GF-D8 (cell line): ENCODE measurements at places on chromosomes 1 and 21.

- DNase-seq: no peak
Measured at GRCh38 chr1:1179346-1179982, 5.8 kb downstream of the TTLL10 start.

DNA sequence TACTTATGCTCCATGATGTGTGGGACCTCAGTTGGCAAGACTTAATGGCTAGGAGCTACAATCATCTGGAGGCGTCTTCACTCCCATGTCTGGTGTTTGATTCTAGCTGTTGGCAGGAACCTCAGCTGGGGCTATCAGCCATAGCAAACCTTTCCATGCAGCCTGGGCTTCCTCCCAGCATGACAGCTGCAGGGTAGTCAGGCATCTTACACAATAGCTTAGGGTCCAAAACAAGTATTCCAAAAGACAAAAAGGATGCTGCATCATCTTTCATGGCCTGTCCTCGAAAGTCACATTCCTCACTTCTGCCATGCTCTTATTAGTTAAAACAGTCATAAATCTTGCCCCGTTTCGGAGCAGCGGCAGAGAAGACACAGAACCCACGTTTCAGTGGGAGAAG lies 90.9 kb downstream of the LRRC8C start:
- DNase-seq: no peak

- DNase-seq: no peak
Measured at GRCh38 chr1:243831463-243831862, 18.6 kb downstream of the AKT3 start.

GRCh38 chr1:57887964-57888491 lies 464.2 kb upstream of the DAB1 start:
- DNase-seq: no peak

- peak; percentile 11 for DNase-seq
Measured at GRCh38 chr1:227934476-227935313, 13.0 kb downstream of the WNT9A start.

DNA sequence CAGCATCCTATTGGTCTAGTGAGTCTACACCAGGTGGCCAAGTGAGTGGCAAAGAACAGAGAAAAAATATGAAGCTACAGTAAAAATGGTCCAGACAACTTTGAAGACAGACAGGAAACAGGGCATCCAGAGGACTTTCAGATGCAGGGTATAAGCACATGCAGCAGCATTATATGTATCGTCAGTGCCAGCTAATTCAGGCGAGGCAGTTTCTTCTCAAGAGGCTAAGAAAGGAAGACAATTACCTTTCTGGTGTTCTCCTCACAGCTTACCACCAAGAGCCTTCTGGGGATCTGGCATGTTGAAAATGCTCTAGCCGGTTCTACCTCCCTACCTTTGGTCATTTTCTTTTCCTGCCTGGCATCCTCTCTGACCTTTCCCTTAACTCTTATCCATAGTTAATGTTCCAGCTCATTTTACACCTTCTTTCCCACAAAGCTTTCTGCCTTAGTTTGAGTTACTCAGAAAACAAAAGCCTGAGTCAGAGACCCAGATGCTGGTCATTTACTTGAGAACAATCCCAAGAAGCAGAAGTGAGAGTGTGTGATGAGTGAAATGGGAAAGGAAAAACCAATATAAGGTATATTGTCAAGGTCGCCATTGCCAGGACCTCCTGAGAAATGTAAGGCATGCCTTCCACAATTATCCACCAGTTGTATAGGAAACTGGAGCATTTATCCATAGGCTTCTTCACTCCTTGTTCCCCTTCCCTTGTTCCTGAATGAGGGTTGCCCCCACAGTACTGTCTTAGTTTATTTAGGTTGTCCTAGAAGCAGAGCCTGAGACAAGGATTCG lies 444.1 kb downstream of the PLPP3 start:
- no peak for DNase-seq

DNA sequence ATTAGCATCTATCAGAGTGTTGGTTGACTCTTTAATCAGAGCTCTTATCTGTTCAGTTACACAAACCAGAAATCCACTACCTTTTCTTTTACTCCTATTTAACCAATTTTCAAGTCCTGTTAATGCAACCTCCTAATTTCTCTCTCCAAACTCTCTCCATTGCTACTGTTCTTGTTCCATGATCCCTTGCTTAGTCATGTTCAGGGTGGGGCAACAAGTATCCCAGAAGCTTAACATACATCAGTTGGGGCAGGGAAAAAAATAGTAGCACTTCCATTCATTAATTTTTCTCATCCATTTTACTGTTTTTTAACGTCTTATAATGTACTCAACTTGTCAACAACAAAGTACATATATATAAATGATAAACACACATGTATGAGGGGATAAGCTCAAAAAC lies 111.2 kb upstream of the LBR start:
- DNase-seq: no peak

GRCh38 chr1:50271968-50272578 lies 151.2 kb downstream of the DMRTA2 start:
- no peak for DNase-seq

- DNase-seq: no peak
Measured at GRCh38 chr1:57269630-57270225, 154.1 kb downstream of the DAB1 start.

DNA sequence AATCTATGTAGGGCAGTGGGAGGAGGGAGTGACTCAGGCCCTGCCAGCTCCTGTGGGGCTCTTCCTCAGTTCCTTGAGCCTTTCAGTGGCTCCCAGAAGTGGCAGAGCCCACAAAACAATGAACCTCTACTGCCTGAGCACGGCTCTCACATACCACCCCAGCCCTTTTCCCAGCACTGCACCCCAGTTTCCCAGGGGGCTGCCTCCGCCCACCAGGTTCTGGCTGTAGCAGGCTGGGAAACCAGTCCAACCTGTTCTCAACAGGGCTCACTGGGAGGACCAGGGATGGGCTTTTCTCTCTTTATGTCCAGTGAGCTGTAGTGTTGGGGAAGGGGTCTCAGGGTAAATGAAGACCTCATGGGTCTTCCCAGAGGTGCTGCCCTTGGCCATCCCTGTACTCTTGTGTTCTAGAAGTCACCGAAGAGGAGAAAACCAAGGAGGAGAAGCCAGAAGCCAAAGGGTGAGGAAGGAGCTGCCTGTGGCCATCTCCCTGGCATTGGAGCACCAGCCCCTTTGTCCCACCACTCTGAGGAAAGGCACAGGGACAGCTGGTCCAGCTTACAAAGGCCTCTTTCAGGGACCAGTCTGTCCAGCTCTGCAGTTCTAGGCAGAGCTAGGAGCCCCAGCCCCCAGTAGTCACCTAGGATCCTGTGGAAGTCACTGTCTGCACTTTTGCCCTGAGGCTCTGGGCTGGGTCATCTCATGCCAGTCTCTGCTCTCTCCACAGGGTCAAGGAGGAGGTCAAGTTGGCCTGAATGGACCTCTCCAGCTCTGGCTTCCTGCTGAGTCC lies 3.5 kb downstream of the MARCKSL1 start:
- DNase-seq: no peak

DNA sequence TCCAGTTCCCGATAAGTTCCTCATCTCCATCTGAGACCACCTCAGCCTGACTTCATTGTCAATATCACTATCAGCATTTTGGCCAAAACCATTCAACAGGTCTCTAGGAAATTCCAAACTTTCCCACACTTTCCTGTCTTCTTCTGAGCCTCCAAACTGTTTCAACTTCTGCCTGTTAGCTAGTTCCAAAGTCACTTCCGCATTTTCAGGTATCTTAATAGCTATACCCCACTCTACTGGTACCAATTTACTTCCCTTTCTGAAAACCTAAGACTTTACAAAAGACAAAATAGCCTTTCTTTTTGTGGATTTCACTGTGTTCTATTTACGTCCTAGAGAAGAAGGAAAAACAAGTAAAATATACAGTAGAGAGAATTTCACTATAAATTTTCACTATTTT lies 147.0 kb upstream of the FMN2 start:
- DNase-seq: peak; percentile 1

DNA sequence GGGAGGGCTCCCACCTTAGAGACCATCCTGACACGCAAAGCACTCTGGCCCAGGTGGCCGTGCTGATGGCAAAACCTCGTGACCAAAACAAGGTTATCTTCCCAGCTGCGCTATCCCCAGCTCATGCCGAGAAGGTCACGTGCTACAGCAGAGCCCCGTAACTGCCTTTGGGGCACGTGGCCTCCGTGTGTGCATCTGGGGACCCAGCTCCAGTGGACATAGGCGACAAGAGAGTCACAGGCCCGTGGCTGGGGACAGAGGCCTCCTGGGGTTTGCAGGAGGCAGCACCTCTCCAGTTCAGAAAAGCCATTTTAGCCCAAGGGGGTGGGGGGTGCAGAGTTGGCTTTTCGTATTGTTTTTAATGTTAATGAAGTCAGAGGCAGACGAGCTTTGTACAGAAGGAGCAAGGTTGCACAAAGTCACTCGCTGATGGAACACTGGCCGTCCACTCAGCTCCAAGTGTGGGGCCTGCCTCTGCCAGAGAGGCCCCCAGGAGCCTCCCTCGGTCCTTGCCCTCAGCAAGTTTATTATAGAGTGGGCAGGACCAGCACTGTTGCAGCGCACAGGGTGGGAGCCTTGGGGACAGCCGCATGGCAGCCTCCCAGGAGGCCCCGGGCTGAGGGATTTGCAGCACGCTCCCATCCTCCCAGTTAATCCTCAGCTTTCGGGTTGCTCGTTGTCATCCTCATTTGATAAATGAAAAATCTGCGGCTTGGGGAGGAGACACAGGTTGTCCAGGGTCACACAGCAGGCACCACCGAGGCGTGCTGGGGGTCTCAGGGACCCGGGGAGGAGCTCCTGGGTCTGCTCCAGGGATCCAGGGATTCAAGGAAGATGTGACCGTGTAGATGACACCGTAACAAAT lies 8.0 kb upstream of the PDE9A start:
- no peak for DNase-seq

DNA sequence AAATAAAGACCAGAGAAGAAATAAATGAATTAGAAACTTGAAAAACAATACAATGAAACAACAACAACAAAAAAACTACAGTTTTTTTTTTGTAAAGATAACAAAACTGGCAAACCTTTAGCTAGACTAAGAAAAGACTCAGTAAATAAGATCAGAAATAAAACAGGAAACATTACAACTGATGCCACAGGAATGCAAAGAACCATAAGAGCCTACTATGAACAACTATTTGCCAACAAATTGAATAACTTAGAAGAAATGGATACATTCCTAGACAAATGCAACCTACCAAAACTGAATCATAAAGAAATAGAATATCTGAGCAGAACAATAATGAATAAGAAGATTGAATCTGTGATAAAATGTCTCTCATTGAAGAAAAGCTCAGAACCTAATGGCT lies 742.0 kb downstream of the ADGRL2 start:
- DNase-seq: no peak

DNA sequence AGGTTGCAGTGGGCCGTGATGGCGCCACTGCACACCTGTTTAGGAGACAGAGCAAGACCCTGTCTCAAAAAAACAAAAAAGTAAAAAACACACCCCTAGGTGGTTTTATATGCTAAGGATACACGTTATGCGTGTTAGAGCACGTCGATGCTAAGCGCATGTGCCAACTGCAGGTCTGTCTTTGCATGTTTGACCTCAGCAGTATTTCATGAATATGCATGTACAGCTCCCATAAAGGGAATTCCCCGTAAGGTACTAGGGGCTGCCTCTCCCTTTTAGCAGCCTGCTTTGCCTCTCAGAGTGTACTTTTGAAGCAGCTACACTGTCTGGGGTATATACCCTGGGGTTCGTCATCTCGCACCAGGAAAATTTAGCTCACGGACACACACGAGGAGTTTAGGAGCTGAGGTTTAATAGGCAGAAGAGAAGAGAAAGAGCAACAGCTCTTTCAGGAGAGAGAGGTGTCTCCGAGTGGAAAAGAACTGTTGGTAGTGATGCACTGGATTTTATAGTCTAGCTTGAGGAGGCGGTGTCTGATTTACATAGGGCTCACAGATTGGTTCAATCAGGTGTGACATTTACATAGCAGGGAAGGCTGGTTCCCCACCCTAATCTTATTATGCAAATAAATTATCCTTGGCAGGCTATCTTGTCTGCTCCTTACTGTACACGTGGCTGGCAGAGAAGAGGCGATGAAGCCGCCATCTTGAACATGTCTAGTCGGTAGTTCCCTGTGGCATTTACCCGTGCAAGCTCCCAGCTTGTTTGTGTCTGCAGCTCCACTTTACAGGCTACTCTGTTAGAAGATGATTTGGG lies 4.2 kb upstream of the OTUD3 start:
- no peak for DNase-seq

- no peak for DNase-seq
Measured at GRCh38 chr1:240833075-240833474, 221.1 kb upstream of the GREM2 start.

GRCh38 chr1:204834336-204834735 lies 36.3 kb upstream of the NFASC start:
- no peak for DNase-seq

- DNase-seq: no peak
Measured at GRCh38 chr1:112209493-112209892, 186.5 kb upstream of the CTTNBP2NL start.

GRCh38 chr1:72442262-72442661 lies 159.9 kb upstream of the NEGR1 start:
- no peak for DNase-seq

- DNase-seq: no peak
Measured at GRCh38 chr1:18670868-18671225, 40.2 kb downstream of the PAX7 start.

- DNase-seq: no peak
Measured at GRCh38 chr21:45316871-45317397, 29.2 kb upstream of the POFUT2 start.

GRCh38 chr1:241423541-241424479 lies 66.8 kb upstream of the RGS7 start:
- DNase-seq: no peak

DNA sequence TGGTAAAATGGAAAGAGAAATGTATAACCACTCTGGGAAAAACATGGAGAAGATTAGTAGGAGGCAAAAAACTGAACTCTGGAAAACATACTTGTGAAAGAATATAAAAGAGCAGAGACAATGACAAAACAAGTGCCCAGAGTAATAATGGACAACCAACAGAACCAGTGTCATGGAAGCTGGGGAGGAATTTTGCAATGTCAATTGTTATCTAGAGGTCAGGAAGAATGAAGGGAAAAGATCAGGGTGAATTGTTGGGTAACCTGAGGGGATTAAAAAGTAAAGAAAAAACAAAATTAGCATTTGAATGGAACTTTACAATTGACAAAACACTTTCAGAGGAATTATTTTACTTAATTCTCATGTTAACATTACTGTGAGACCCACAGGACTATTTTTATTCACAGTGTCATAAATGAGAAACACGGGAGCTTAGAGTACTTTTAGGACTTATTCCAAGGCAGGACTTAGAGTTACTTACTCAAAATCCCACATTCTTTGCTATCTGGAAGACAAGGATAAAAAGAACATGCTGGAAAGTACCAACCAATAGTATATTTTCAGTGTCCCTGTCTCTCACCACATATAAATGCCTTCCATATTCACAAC lies 19.5 kb downstream of the JAM2 start:
- no peak for DNase-seq

- no peak for DNase-seq
Measured at GRCh38 chr1:115718011-115718754, 50.3 kb downstream of the CASQ2 start.

DNA sequence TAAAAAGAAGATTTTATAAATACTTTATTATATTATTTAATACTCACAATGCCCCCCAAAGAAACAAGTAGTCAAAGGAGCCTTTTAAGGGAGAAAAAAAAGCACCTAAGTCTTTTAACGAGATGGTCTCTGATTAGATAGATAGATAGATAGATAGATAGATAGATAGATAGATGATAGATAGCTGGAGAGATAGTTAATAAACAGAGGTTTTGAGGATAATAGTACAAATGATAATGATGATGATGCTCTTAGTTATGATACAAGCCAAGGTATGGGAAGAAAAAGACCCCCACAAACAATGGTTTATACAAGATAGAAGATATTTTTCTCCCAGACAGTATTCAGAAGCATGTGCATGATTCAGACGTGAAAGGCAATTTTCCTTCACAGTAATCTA lies 14.6 kb upstream of the EDEM3 start:
- no peak for DNase-seq
